ENCODE measurements at places on chromosomes 5 and 9.

DNA sequence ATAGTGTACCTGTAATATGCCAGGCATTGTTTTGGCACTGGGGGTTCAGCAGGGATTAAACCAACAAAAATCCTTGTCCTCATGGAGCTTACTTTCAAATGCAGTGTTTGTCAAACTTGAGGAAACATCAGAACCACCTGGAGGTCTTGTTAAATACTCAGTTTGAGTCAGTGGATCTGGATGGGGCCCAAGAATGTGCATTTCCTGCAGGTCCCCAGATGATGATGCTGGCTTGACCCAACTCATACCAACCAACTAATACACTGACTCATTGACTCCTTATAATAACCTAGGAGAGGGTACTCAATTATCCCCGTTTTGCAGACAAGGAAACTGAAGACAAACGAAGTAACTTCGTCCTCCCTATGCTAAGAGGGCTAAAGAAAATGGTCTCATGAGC is 11.3 kb downstream of the WWC1 start:
- no peak for DNase-seq

DNA sequence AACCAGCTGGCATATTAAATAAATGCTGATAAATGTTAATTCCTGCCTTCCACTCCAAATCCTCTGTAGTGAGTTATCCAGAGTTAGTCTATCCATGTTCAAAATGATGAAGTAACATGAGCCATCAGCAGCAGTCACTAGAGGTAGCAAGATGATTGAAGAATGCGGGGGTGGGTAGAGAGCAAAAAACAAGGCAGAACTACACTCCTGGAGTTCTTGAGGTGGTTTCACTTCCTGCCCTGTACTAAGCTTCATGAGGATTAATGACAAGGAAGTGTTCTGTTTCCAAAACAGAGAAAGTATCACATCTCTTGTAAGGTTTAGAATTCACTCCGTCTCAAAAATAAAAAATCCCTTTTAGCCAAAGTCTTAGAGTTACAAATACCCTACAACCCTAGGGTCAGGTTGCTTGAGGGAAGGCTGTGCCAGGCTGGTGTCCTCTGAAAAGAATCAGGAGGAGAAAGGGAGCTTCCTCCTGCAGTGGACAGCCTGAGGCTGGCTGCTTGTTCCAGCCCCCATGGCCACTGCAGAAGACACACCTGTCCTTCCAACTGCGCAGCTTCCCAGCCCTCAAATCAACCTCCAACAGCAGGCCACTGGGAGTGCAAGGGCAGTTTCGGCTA is 180.2 kb downstream of the DENND1A start:
- no peak for DNase-seq

DNA sequence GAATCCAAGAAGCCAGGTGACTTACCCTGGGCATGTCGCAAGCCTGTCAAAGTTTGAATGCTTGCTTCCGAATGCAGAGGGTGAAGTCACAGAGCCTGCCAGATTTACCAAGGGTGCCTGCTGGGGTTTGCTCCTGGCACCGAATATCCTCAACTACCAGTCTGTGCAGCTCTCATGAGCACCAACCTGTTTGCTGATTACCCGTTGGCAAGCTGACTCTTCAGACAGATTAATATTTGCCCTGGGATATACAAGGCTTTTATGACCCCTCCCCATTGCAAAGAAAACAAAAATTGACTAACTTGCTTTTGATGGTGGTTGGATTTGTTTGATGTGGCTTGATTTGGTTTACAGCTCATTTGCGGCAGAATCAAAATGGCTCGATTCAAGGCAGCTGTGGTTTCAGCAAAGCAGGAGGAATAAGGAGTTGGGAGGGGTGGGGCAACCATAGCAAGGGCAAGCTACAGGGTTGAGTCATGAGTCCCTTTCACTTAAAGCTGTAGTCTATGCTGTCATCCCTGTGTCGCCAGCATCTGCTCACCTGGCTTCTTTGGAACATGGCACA is 82.3 kb upstream of the AGXT2 start:
- DNase-seq = no peak

GRCh38 chr9:20271723-20272122 is 350.6 kb downstream of the MLLT3 start:
- no peak for DNase-seq

DNA sequence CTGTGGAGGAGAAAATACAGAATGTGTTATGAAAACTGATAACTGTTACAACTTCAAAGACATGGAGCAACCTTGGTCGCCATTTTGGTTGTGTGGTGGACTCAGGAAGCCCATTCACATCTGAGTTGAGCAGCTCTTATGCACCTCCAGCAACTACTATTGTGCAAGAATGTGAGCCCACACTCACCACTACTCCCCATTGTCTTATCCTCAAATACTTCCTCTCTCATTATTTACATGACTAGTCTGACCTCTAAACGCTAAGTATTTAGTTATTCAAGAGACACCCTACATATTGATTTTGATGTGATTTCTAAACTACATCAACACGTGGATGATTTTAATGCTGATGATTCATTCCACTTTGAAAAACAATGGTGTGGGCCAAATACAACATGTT is 516.6 kb upstream of the CLINT1 start:
- no peak for DNase-seq

Measured in NCI-H460 (cell line).